Bone marrow (tissue), 2 donors: ENCODE measurements at places on chromosomes 1 and 21.
A peak's percentile ranks its signal among the peaks of the same experiment; 100 is the strongest.

GRCh38 chr1:86696522-86696921, 7.9 kb upstream of the SH3GLB1 start:
- DNase-seq, result no peak

- DNase-seq, result no peak
These were observed 290.3 kb upstream of the SGIP1 start for GRCh38 chr1:66243548-66244130.

- DNase-seq, result no peak
These were observed 30.1 kb upstream of the LAMC2 start for GRCh38 chr1:183155939-183156338.

GRCh38 chr1:199982606-199983005, 44.9 kb upstream of the NR5A2 start:
- DNase-seq, result no peak

- DNase-seq, result no peak
These were observed 24.4 kb upstream of the AGBL4 start for GRCh38 chr1:50047916-50048694.

GRCh38 chr1:14732728-14733047, 134.2 kb downstream of the KAZN start:
- DNase-seq, result no peak

DNA sequence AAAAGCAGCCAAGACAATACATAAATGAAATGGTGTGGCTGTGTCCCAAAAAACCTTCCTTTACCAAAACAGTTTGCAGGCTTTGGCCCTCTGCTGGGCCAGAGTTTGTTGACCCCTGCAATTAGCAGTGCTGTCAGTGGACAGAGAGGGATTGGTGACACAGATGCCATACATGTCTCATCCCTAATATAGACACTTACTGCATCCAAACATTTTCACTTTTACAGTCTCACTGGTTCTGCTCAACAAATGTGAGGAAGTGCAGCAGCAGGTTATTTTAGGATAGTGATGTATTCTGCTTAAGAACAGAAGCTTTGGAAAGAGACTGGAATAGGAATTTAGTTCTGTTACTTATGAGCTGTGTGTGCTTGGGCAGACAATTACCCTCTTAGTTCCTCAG, 462.8 kb upstream of the LRRC7 start:
- no peak for DNase-seq

GRCh38 chr1:75492011-75492410, 118.9 kb downstream of the SLC44A5 start:
- DNase-seq, result no peak

DNA sequence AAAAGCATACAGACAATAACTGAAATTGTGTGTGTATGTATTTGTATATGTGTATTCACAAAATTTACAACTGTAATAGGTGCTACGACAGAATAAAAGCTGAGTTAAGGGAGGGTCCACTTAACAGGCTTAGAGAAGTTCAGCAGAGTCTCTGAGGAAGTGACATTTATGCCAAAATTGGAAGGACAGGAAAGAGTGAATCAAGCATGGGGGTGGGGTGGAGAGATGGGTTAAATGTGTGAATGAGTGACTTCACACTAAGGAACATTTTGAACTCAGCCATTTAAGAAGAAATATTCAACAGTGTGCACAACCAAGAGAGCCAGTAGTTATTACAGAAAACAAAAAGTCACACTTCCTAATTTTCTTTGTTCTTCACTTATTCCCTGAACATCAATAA, 53.8 kb upstream of the RGS1 start:
- peak; percentile 86 for DNase-seq

- DNase-seq, result no peak
These were observed 121.7 kb downstream of the KIF26B start for GRCh38 chr1:245276445-245276844.

DNA sequence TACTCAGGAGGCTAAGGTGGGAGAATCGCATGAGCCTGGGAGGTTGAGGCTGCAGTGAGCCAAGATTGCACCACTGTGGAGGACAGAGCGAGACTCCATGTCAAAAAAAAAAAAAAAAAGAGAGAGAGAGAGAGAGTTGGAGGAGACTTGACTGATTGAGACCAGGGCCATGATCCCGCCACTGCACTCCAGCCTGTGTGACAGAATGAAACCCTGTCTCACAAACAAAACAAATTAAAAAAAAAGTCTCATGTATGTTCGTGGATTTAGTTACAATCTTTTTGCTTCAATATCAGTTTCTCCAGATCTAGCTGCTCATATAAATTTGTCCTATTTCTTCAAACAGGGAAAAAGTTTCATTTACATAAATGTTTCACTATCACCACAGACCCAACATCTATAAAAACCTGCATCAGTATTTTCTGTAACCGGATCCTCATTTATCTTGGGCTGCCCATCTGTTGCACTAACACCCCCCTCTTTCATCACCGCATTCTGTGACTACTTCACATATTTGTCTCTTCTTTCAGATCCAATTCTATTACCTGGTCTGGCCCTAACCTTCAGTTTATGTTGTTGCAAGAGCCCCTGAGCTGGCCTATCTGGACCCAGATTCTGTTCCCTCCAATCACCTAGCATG, 127.0 kb downstream of the GREM2 start:
- DNase-seq, result no peak

- DNase-seq, result no peak
These were observed 84.3 kb downstream of the WDR64 start for GRCh38 chr1:241736387-241736786.

DNA sequence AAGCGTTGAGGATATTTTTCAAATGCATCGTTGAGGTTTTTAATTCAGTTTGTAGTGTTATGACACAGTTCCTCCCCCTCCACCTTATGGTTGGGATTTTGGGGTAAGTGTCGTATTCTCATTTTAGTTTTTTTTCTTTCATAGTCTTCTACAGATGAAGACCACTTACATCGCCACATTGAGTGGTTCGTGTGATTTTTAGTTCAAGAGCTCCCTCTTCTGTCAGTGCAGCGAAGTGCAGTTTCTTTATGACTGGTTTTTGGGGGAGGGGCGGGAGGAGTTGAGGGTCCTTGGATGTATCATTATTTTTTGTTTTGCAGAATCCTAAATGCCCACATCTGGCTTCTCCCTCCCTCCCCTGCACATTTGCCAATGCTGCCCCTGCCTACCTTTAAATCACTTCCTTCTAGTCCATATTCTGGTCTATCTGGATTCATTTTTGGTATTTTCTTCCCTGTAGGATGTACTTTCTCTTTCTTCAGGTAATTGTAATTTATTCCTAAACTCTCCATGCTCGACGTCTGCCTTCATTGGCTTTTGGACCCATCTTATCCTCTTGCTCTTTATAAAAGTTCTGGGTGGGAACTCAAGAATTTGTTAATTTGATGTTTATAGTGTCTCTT, 433.1 kb downstream of the CAMTA1 start:
- DNase-seq, result no peak

DNA sequence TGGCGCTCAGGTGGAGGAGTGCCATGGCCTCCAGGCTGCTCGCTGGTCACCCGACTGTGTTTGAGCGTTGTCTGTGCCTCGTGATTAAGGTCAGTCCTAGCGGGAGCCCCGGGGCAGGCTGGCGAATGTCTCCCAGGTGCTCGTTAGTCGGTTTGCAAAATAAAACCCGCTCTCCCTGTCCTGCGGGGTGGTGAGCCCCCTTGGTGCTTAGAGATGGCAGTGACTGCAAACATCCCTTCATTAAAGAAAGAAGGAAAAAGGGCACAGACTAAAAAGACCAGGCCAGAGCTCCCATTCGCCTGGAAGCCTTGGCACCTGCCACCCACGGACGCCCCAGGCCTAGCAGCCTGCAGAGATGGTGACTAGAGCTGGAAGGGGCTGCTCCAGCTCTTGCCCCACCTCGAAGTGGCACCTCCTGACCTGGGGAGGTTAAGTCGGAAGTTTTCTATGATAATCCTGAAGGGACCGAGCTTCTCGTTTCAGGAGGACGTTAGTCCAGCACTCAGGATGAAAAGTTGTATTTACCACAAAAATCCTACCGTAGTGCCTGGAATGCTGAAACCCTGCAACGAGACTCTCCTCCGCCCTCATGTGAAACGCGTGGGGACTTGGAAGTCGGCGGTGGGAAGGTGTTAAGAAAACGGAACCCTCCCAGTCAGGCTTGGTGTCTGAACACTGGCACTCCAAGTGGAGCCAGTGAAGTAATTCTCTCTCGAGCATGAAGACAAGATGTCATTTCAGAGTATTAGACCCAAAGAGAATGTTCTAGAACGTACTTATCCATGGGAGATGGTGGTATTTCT, 24.6 kb downstream of the RIPK4 start:
- no peak for DNase-seq

DNA sequence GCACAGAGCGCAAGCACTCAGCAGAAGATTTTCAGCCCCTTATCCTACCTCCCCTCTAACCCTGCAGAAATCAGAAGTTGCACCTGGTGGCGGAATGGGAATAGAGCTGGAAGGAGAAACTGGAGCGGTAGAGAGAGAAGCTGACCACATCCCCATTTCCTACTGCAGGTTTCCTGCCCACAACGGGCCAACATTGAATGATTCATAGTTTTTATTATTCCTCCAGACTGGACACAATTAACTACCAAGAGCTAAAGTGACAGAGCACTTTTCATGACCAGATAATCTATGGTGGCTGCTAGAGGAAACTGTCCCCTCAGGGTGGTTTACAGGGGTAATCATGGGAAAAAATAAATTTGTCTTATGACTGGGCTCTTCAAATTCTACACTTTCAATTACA, 21.3 kb upstream of the LRRC8D start:
- no peak for DNase-seq

DNA sequence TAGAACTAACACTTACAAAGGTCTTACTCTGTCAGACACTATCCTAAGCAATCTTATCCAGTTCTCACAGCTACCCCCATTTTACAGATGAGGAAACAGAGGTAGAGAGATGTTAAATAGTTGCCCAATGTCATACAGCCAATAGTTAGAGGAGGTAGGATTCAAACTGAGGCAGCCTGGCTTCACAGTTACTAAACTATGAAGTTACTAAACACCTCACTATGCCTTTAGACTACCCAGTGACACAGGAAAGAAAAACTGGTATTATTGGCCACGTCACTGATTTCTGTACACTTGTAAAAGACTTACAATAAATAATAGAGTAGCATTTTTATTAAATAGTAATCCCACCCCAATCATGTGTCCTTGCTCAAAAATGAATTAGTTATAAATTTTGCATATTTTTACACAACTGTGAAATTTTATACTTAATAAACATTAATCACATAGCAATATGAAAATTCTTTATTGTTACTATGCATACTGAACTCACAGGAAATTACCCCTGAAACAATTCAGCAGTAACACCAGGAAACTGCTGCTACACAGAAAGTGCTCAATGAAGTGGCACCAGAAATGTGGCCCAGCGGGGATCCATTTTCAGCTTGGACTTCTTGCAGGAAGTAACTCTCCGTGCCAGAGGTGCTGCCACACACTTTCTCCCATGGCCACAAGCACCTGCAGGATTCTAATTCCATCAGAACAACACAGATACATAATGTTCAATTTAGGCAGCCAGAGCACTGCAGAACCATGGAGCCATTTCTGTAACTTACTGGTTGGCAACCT, 69.4 kb downstream of the VAV3 start:
- DNase-seq, result no peak

DNA sequence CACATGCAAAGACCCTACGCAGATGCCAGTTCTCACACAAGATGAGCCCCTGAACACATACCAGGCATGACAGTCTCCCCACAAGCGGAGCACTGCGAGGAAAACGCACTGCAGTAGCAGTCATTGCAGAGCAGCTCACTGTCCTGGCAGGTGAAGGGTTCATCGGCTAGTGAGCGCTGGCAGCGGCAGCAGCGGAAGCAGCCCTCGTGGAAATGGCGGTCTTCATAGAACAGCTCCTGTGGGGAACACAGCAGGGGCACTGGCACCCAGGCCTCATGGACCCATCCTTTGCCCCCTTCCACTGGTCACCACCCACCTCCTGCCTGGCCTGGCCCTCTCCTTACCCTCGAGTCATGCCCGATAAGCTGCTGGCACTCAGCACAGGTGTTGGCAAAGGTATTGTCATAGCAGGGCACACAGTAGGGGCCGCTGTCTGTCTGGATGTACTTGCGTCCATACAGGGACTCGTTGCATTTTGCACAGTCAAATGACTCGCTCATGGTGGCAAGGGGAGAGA, 6.3 kb downstream of the FHL3 start:
- DNase-seq, result no peak

- DNase-seq, result no peak
These were observed 741.4 kb downstream of the PLA2G4A start for GRCh38 chr1:187570166-187570565.

- no peak for DNase-seq
These were observed 15.6 kb downstream of the RHBG start for GRCh38 chr1:156384658-156385057.

DNA sequence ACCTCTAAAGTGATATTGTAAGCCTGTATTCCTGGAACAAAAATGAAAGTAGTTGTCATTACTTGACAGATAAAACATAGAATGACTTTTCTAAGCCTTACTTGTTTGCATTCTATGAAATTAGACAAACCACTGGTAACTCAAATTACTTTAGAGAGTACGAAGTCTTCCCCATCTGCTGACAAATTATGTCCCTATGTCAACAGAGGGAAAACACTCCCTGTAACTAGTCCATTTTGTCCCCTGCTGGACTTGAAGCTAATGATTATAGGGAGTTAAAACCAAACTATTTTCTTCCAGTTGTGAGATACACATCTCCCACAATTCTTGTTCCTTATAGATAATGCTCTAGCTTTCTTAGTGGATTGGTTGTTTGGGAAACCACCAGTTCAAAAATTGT, 39.6 kb downstream of the GREM2 start:
- DNase-seq, result no peak

- DNase-seq, result no peak
These were observed 128.4 kb upstream of the SOD1 start for GRCh38 chr21:31530897-31531705.

DNA sequence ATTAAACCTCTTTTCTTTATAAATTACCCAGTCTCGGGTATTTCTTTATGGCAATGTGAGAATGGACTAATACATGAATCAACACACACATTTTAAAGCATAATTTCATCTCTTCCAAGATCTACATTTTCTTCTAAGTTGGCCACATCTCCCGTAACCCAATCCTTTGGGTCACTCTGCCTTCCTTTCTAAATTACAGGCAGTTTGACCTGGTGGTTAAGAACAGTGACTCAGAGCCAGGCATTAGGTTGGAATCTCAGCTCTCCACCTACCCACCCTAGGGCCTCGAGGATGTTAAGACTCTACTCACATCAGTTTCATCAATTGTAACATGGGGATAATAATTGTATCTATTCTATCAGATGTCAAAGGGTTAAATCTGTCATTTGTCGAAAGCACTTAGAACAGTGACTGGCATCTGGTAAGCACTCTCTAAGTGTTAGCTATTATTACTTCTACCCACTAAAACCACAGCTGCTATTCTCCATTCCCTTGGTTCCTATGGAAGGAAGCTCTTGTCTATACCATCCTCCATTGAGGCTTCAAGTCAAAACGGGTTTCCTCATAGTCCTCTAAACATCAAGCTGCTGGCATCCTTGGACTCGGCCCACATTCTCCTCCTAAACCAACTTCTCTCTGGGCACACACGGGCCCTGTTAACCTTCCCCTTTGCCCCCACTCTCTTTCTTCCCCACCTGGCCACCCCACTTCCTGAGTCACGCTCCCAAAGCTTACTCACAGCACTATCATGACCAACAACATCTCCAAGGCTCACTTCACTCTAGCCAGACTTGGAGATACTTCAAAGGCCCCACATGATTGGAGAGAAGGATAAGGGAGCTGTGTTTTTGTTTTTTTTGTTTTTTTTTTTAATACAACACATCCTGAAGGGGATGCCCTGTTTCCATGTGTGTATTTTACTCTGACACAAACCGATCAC, 116.9 kb downstream of the TGFBR3 start:
- no peak for DNase-seq
